Anterior cingulate cortex (tissue), 58 donors: ENCODE measurements at places on chromosomes 13 and 19.
A peak's percentile ranks its signal among the peaks of the same experiment; 100 is the strongest.

GRCh38 chr13:94972262-94972661 is 259.9 kb upstream of the SOX21 start:
- no peak for DNase-seq

DNA sequence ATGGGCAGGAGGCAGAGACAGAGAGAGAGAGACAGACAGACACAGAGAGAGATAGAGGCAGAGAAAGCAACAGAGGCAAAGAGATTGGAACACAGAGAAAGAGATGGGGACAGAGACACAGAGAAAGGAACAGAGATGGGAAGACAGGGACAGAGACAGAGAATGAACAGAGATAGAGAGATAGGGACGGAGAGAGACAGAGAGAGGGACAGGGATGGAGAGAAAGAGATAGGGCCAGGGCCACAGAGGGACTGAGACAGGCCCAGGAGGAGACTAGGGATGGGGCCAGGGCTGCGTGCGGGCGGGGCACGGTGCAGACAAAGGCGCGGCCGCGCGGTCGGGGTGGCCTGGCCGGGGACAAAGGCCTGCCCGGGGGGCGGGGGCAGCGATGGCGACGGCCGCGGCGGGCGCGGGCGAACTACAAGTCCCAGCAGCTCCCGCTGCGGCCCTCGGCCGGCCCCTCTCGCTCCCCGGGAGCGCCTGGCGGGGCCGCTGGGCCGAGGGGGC is at the start of gene ZNF358:
ZNF358 (plus strand) TSS at position 459 of the 507 bp plus-strand sequence. CDS start 3,140 bp downstream, outside the sequence.
- DNase-seq: peak; percentile 22

GRCh38 chr19:6076675-6077463 is 33.4 kb downstream of the RFX2 start:
- no peak for DNase-seq

DNA sequence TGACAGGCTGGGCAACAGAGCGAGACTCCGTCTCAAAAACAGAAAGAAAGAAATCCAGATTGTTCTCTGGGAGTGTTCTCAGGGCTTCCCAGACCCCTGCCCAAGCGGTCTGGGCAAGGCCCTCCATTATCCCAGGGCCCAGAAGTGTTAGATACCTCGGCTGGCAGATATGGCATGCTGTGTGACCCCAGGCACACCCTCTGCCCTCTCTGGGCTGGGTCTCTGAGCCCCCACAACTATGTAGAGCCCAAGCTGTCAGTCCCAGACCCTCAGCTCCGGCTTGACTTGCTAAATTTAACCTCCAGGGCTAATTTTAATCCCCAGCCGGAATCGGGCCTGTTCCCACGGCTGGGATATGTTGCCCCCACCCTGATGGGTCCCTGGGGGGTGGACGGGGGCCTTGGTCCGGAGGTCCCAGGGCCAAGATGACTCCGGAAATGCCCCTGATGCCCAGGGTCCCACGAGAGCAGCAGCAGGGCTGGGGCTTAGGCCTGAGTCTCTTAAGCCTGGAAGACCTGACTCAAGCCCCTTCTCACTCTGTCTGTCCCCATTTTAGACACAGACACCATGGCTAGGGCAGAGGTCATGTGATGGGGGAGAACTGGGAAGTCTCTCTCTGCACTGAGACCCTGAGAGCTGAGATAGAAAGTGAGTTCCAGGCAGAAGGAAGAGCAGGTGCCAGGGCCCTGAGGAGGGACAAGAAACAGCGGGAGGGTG is 14.5 kb upstream of the TMEM161A start:
- no peak for DNase-seq

DNA sequence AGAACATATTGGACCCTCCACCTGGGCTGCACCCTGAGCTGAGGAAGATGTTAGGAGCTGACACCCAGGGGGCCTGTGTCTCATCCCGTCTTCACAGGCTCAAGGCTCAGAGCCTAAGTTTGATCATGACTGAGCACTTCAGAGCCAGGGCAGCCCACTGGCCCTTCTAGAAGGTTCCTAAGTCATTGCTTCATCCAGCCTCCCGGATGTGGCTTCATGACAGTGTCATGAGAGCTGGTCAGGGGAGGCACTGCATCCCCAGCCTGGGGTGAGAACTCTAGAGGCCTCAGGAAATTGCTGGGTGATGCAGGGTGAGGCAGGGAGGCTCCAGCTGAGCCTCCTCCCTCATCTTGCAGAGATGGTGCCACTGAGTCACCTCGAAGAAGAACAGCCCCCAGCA is 24.9 kb upstream of the PIK3R2 start:
- DNase-seq: no peak

DNA sequence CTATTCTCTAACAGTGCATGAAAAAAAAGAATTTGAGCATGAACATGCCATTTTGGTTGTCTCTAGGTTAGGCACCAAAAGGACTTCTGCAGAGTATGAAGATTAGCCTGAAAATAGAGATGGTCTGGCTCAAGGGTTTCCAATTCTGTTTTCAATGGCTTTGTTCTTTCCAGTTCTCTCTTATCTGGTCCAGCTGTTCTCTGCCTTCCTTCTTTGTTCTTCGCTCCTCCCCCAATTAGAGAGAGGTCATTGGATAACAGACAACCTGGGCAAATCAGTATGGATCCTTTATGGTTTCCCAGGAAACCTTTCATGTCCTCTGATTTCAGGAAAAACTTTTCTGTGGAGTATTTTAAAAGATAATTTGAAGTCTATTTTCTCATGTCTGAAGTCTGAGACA is 623.4 kb downstream of the PCDH17 start:
- no peak for DNase-seq

DNA sequence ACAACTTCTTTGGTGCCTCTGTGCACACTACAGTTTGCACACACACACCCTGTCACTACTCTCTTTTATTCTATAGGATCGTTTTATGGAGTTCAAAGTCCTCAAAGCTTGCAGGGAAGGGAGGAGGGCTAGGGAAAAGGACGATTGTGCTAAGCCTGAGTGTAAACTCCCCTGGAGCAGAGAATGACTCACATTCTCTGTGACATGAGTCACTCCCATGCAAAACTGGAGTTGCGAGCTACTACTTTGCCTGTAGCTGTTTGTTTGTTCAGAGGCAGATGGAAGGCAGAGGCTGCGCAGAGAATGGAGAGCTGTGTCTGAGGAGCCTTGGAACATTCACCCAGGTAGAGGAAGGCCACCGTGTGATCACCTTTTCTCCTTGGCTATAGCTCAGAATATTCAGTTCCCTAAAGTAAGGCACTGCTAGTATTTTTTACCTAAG is 80.5 kb upstream of the MBNL2 start:
- DNase-seq: no peak

DNA sequence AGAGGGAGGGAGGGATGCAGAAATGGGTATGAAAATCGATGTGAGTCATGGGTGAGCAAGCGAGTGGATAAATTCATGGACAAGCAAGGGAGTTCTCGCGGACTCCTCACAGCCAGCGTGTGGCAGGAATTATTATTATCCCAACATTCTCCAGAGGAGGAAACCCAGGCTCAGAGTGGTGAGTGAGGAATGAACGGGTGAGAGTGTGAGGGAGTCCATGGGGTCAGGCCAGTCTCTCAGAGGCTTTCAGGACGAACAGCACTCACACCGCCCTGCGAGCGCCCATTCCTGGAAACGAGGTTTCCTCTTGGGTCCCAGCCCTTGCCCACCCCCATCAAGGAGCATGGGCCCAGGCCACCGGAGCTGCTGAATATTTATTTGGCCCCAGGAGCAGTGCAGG is 6.3 kb upstream of the DNAAF3 start:
- no peak for DNase-seq

GRCh38 chr19:2363419-2363818 is 3.4 kb downstream of the TMPRSS9 start:
- DNase-seq: no peak

DNA sequence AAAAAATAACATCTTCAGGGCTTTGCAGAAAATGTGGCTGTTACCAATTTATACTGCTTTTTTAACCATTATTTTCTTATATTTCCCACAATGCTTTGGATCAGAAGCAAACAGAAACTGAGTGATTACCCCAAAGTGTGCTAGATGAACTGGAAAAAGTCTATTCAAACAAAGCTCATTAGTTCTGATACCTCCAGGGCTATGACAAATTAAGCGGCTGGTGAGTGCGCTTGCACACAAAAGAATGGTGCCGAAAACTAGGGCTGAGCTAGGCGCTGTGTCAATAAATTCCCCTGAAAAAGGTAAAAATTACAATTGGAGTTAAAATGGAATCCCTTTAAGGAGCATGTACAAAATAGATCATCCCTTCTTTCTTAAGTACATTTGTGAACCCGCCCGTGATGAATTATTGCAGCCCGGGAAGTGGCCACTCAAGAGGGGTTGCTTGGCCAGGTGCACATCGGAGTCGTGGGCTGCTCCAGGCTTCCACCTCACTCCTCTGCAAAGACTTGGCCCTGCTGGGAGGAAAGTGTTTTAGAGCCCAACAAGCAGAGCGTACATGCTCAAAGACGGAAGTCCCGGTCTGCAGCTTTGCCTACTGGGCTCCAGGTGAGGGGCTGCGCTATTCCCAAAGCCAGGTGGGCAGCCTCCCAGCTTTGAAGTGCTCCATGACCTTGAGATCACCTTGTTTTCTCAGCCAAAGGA is 164.0 kb upstream of the ZNF507 start:
- DNase-seq: no peak

- no peak for DNase-seq
Observed at GRCh38 chr19:37470216-37470615, 1.1 kb downstream of the ZNF570 start.

- DNase-seq: no peak
Observed at GRCh38 chr13:57569986-57570385, 61.6 kb upstream of the PCDH17 start.

GRCh38 chr19:41391618-41392017 is 5.5 kb downstream of the EXOSC5 start:
- no peak for DNase-seq

DNA sequence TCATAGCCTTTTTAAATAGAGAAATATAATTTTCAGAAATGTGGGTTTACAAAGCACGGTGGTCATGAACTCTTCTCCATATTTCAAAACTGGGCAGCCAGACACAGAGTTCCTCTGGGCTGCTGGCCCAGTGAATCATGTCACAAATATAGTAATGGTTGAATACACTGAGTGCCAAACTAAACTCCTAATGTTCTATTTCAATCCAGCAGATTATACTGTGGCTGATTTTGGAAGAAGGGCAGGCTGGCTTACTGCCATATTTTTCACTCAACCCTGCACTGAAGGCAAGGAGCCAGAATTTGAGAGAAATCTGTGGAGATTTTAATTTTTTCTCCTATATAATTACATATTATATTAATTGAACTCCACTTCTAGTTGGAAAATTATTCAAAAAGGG is 17.0 kb upstream of the PRR20A start:
- DNase-seq: no peak

- DNase-seq: no peak
Observed at GRCh38 chr13:73303851-73304250, 245.0 kb downstream of the KLF5 start.

GRCh38 chr19:40596608-40597328 is 4.4 kb upstream of the LTBP4 start:
- DNase-seq: peak; percentile 25

GRCh38 chr19:44588771-44589112 is 24.6 kb upstream of the IGSF23 start:
- DNase-seq: no peak

DNA sequence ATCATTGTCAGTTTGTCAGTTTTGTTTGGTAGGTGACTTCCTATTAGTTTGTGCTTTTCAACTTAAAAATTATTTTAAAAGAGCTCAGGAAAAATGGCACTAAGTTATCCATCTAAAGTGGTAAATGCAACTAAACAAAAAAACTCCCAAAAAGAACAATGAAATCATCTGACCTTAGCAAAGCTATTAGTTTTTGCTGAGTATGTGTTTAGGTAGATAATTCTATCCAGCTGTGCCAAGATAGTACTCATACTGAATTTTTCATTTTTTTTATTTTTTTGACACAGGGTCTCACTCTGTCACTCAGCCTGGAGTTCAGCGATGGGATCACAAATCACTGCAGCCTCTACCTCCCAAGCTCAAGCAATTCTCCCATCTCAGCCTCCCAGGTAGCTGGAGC is 645.3 kb downstream of the TBC1D4 start:
- DNase-seq: no peak

GRCh38 chr19:10617409-10618121 is 7.8 kb upstream of the SLC44A2 start:
- DNase-seq: no peak

GRCh38 chr19:7223429-7223828 is 70.8 kb downstream of the INSR start:
- DNase-seq: no peak

DNA sequence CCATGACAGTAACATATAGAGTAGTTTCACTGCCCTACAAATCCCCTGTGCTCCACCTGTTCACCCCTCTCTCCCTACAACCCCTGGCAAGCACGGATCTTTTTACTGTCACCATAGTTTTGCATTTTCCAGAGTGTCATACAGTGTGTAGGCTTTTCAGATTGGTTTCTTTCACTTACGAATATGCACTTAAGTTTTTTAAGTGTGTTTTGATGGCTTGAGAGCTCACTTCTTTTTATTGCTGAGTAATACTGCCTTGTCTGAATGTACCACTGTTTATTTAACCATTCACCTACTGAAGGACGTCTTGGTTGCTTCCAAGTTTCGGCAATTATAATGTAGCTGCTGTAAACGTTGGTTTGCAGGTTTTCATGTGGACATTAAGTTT is 175.1 kb downstream of the ITGBL1 start:
- DNase-seq: no peak

DNA sequence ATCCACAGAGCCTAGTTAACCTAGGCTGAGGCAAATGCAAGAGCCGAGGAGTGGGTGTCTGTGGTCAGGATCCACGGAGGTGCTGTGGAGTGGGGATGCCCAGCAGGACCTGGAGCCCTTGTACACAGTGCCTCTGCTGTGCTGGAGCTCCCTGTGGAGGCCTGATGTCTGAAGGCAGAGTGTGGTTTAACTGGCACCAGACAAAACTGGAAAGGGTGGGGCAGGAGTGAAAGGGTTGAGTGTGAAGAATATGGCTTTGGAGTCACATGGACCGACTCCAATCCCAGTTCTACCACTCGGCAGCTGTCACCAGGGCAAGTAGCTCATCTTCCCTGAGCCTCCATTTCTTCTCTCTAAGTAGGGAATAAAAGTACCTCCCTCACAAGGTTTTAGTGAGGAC is 60.3 kb upstream of the GPR12 start:
- no peak for DNase-seq

DNA sequence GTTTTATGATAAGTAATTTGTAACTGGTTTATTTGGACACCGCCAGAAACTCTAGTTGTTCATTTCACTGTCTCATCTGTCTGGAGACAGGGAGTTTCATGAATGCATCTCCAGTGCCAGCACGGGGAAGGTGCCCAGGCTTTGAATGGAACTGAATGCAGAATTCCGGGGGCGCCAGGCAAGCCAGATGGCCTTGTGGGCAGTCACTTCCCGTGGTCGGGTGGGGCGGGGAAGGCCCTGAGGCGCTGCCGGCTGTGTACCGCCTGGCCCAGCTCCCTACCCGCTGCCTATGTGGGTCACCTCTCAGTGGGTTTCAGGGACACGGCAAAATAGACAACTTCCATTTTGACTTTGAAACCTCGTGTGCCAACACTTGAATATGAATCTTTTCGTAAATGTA is 28.8 kb upstream of the MCF2L start:
- peak; percentile 33 for DNase-seq

DNA sequence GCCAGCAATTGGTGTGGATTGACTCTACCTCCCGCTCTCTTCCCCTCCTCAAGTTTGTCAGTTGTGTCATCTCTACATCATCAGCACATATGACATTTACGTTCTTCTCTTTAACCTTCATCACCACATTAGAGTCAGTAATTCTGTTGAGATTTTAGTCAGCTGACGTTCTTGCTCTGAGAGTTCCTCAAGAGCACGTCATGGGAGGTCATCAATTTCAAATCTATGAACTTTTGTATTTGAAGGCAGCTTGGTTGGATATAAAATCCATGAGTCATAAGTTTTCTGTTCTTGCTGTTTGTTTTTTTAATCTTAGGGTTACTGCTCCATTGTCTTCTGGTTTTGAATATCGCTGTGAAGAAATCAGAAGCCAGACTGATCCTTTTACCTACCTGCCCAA is 21.8 kb upstream of the ARGLU1 start:
- DNase-seq: no peak

- no peak for DNase-seq
Observed at GRCh38 chr13:37966266-37966665, 96.7 kb upstream of the TRPC4 start.
